NT2/D1 (cell line): ENCODE measurements at places on chromosomes 6 and 20.

DNA sequence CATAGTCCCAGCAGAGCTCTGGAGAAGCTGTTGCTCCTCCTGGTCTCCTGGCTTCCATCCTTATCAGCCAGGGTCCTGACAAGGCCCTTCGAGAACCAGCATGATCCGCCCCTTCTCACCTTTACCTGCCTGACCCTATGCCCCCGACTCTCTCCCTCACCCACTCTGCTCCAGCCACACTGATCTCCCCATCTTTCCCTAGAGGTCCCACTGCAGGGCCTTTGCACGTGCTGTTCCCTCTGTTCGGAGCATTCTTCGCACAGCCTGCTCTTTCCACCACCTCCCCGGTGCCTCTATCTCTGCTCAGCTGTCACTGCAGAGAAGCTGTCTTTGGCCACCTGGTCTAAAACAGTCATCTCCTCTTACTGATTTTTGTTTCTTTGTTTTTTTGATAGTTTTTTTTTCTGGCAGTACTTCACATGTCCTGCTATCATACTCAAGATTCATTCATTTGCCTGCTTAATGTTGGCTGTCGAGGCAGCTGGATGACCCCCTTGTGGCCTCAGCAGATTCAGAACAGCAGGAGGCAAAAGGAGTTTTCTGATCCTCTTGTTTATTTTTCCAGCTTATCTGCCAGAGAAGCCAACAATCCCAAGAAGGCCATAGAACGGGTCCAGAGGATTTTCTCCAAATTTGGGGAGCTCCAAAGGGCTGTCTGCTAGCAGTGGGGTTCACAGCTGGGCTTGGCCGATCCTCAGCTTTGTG is 1.6 kb upstream of the PTGIS start:
- no peak for DNase-seq

- no peak for DNase-seq
Measured at GRCh38 chr6:72913797-72914196, 291.9 kb downstream of the KCNQ5 start.

- no peak for DNase-seq
Measured at GRCh38 chr20:5977975-5978374, 27.5 kb downstream of the MCM8 start.

DNA sequence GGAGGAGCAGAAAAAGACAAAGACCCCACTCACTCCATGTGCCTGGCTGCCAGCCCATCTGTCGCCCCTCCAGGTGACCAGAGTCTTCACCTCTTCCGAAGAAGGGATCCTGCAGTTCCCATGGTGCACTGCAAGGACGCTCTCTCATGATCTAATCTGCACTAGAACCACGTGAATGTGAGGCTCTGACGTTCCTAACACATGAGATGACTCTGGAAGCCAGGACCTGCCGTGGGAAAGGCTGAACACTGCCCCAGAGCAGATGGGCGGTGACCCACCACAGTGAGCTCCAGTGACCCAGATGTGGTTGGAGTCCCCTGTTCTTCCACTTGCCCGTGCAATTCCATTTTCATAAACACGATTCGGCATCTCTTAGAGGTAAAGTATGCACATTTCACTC is 39.6 kb upstream of the PDE10A start:
- no peak for DNase-seq

DNA sequence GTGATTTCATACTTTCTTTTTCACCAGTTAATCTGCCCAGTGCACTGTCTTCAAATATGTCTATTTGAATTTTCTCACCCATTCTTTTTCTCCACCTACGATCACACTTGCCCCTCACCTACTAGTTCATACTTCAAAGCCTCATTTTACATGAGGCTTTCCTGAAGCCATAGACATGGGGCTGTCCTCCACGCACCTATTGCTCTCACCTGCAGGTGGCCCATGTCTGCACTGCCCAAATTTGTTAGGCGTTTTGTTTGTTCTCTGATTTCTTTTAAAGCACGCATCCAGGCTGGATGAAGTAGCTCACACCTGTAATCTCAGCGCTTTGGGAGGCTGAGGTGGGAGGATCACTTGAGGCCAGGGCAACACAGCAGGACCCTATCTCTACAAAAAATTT is 106.8 kb upstream of the RIPOR2 start:
- no peak for DNase-seq

DNA sequence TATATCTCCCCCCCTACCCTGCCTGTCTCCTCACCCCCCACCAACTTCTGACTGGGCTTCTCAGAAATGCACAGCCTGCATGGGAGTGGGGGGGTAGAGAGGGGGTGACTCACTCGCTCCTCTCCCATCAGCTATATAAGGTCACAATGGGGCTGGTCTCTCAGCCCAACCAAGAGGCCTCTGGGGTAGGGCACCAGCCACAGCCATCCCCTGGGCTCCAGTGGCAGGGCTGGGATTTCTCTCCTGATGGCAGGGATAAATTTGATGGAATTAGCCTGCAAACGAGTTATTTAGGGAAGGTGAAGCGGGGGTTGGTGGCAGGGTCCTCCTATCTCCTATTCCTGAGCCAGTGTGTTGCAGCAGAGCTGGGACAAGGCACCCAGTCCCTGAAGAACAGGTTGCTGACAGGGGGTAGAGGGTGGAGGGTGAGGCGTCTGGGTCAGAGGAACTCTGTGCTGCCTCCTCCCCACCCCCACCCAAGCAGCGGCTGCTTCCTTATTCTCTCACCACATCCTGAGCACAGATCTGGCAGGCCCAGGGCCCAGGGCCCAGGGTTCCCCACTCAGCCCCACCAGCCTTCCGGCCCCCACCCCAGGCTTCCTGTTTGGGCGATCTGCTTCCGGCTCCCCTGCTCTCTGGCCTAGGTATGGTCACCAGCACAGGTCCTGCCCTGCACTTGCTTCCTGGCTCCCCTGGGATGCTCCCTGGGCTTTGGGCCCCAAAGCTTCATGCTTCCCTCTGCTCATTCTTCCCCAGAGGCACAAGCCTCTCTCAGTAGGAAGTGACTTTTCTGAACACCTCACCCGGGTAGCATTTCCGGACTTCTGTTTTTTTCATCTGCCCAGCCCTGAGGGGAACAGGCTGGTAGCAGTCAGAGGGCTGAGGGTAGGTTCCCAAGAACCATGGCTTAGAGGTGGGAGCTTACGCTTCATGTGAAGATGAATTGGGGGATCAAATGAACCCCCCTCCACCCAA is 4.0 kb downstream of the PPP1R18 start:
- DNase-seq = no peak

DNA sequence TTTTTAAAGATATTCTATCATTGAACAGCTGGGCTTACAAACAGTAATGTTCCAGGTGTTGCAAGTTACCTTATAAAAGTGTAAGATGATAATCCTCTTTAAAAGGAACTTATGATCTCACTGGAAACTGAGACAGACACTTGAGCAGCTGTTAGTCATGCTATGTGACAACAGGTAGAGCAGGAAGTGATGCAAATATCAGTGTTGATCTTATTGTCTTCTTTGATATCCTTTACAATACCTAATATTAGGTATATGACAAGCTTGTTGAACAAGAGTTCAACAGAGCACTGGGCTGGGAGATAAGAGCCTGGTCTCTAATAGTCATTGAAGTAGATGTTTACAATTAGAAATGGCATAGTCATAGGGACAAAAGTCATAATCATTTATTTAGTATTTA is 150.0 kb downstream of the UBE3D start:
- no peak for DNase-seq

DNA sequence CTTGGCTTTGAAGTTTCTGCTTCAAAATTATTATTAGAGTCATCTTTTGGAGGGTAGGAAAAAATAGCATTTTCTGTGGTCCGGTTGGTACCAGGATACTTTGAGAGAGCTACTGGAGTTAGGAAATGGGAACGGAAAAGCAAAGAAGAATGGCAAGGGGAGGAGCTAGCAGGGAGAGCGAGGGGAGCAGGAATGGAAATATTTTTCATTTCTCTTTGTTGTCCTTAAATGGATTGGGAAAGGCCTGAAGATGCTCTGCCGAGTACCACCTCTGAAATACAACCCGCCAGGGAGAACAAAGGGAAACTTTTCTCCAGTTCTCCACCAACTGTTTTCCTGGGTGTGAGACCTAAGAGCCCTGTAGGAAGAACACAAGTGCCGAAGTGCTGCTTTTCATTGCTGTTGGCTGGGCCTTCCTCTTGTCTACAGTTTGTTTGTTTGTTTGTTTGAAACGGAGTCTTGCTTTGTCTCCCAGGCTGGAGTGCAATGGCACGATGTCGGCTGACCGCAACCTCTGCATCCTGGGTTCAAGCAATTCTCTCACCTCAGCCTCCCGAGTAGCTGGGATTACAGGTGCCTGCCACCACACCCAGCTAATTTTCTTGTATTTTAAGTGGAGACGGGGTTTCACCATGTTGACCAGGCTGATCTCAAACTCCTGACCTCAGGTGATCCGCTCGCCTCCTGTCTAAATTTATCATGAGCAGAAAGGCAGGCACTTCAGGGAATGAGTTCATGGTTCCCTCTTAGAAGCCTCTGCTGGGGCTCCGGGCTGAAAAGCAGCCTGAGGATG is 3.5 kb upstream of the TRAF3IP2 start:
- DNase-seq = no peak

GRCh38 chr6:126127659-126128058 is 141.3 kb downstream of the TRMT11 start:
- DNase-seq = no peak

DNA sequence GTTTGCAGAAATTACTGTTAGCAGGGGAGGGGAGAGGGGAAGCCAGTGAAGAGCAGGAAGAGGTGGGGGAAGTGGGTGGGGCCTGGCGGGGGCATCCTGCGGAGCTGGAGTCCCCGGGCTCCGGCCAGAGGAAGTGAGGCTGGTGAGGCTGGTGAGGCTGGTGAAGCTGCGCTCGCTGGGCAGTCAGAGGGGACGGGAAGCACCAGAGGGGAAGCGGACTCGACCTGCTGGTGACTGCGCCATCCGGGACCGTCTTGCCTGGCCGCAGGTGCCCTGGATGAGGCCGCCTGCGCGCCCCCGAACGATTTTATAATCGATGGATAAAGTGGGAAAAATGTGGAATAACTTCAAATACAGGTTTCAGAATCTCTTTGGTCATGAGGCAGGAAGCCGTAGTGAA is 635.3 kb upstream of the MARCKS start:
- DNase-seq = no peak

DNA sequence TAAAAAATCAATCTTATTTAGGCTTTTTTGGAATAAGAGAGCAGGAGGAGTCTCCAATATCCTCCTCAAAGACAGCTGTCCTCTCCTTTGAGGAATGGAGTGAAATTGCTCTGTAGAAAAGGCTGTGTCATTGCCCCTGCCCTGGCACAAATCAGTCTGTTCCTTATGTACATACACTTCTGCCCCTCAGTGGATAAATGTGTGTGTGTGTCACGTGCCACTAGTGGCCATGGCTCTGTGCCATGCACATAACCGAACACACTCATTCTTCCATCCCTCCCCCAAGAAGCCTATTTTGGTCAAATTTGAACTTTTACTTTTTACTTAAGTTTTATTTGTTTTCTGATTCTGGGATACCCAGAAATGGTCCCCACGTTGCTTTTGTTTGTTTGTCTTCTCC is 49.2 kb downstream of the ANKS1A start:
- DNase-seq = no peak

DNA sequence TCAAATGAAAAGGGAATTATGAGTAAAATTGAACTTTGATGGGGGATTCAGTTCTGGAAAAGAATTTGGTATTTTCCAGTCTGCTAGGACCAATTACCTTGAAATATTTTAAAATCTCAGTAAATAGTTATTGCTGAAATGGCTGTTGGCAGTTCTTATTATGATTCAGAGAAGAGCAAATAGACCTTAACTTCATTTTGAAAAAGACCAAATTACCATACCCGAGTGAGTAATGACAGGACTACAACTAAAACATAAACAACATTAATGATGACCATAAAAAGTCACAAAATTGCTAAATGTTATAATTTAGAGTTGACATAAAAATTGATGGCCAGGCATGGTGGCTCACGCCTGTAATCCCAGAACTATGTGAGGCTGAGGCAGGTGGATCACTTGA is 21.7 kb downstream of the TRIM38 start:
- DNase-seq = no peak

- no peak for DNase-seq
Measured at GRCh38 chr20:35517125-35517524, 12.3 kb downstream of the C20orf173 start.

DNA sequence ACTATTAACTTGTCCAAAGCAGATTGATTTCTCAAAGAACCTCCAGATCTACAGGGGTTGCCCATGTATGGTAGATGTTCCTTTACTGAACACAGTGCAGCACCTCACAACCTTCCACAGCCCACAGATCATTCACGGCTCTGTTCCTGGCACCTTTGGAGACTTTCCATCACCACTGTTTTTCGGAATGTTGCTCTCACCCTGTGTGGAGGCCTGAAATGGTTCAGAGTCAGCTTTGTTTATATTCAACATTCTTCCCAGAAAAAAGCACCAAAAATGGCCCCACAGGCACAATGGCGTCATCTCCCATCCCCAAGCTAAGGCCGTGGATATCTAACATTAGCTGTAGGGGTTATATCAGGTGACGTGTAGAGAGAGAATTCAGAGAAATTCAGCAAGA is 74.7 kb downstream of the DHX35 start:
- no peak for DNase-seq

DNA sequence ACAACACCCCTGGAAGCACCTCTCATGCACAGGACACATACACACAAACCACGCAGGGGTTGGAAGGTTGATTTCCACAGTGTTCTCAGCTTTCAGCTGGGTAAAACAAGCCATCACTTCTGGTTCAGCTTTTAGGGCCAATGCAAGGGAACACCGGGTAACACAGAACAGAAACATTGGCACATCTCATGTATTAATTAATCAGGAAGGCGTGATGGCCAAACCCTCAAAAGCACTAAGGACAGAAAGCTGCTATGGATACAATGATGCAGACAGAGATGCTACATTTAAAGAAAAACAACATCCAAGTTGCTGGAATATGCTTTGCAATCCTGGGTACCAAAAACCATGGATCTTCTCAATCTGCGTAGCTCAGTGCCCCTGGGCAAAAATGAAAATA is 104.3 kb upstream of the BEND6 start:
- DNase-seq = no peak

GRCh38 chr6:18323935-18324705 is 59.8 kb upstream of the DEK start:
- no peak for DNase-seq

DNA sequence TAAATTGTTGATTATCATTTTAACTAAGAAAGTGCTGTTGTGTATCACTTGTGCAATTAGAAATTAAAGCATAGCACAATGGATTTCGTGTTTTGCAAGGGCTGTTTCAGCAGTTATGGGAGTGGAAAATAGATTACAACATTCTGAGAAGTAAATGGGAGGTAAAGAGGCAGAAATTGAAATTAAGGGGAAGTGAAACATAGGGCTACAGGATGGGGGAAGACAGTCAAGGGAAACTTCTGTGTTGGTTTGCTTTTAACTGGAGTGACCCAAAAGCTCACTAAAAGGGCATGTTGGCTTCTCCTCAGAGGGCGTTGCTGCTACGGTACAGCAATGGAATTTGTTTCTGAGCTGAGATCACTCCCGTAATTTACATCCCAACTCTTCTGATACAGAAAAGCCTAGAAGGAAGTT is 147.5 kb downstream of the BCAS1 start:
- no peak for DNase-seq

- no peak for DNase-seq
Measured at GRCh38 chr6:109194880-109195279, 99.6 kb downstream of the CEP57L1 start.
